Effector CD4-positive, alpha-beta T cell (primary cell): ENCODE measurements at places on chromosomes 16 and 17.

DNA sequence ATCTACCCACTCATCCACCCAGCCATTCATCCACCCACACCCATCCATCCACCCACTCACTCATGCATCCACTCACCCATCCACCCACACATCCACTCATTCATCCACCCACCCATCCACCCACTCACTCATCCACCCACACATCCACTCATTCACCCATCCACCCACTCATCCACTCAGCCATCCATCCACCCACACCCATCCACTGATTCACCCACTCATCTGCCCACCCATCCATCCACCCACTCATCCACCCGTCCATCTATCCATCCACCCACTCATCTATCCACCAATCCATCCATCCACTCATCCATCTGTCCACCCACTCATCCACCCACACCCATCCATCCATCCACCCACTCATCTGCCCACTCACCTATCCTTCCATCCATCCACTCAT, 17.3 kb downstream of the NATD1 start:
- DNase-seq = no peak

DNA sequence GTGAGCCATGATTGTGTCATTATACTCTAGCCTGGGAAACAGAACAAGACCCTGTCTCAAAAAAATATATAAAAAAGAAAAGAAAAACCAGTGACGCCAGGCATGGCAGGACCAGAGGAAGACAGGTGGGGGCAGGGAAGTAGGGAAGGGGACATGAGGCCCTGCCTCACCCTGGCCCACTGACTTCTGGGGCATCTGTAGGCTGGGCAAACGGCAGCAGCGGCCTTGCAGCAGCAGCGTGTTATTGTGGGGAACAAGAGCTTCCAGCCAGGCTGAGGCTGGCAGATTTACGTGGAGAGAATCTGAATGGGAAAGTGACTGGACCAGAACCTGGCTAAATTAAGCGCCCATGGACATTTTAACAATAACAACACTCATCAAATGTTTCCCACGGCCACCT, 19.4 kb downstream of the CMTM4 start:
- no peak for DNase-seq

- DNase-seq = no peak
These were observed 9.2 kb upstream of the TNFRSF13B start for GRCh38 chr17:16980813-16981731.

DNA sequence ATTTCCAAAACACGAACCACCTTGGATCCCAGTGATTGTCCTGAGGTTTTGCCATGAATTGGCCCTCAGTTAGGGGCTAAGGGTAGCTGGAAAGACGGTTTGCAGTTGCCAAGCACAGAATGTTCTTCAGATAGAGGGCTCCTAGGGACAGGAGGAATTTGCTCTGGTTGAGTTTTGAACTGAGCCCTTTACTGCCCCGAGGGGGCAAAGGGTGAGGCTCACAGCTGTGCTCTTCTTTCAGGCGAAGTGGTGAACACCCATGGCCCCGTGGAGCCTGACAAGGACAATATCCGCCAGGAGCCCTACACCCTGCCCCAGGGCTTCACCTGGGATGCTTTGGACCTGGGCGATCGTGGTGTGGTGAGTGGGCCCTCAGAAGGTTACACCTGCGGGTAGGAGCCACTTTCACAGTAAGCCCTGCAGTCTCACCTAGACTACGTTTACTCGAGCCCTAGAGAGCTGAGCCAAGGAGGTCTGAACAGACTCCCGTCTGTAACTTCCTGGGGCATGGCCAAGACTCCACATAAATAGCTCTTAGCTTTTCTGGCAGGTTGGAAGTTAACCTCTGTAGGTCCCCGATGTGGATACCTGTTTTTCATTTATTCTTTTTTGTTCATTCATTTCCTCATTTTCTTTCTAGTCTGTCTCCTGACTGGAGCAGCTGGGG, 32.5 kb downstream of the NMT1 start:
- no peak for DNase-seq

DNA sequence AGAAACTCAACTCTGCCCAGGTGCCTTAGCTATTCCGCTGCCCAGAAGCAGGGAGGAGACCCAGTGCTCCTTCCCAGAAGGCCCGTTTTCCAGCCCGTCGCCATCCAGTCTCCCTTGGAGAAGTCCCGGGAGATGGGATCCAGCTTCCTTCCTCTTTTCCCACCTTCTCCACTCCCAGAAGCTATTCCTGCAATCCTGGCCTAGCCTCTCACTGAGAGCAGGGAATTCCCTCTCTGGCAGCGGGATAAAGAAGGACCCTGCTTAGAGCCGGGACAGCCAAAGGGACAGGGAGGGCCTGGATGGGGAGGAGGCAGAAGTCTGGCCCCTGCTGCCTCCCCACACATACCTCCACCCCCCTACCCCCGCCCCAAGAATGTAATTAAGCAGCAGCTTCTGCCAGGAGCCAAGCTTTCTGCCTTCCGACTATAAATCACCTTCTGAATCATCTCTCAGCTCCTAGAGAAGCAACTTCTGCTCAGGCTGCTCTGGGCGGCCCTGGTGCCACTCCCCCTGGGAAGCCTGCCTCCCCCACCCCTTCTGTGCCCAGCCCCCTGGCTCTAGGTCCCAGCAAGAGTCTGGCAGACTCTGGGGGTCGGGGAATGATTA, 6.4 kb downstream of the WNT3 start:
- no peak for DNase-seq

GRCh38 chr17:64055183-64056142, 35.0 kb upstream of the ICAM2 start:
- no peak for DNase-seq

DNA sequence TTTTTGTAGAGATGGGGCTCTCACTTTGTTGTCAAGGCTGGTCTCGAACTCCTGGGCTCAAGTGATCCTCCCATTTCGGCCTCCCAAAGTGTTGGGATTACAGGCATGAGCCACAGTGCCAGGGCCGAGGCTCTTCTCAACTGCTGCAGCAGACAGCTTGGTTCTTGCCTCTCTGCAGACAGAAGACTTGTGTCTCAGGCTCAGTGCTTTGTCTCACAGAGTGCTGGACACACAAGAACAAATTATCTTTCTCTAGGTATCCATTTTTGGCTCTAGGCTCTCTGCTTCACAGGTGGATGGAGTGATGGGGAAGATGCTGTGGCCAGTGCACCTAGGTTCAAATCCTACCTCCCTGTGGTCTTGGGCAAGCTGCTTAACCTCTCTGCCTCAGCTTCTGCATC, 80.8 kb upstream of the RNU2-1 start:
- DNase-seq = no peak

GRCh38 chr16:75289189-75289588, 37.8 kb upstream of the BCAR1 start:
- DNase-seq = no peak

DNA sequence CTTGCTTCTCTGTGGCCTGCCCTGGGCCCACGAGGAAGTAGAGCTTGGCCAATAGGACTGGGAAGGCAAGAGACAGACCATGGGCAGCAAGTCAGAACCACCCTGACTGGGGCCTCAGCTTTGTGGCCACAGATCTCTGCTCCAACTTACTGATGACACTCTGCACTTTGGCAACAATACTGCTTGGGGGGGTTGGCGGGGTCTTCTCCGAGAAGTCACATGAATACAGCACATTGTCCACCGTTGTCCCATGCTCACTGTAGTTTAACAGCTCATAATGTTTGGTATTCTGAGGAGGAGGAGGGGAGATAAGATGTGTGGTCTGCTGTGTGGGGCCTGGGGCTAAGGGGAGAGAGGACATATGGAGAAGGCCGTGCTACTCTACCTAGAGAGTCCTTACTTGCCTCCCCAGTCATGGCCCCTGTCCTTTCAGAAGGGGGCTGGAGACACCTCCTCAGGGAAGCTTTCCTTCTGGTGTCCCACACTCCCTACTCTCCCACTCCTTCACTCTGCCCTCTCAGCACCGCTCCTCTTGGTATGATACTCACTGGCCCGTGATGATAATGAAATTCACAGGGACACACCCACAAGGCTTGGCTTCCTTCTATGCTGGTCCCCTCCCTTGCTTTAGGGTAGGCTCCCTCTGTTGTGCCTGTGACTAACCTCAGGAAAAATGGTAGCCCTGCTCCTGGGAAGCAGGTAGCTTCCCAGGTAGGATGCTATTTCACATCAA, 4.0 kb upstream of the DHRS13 start:
- DNase-seq = no peak

DNA sequence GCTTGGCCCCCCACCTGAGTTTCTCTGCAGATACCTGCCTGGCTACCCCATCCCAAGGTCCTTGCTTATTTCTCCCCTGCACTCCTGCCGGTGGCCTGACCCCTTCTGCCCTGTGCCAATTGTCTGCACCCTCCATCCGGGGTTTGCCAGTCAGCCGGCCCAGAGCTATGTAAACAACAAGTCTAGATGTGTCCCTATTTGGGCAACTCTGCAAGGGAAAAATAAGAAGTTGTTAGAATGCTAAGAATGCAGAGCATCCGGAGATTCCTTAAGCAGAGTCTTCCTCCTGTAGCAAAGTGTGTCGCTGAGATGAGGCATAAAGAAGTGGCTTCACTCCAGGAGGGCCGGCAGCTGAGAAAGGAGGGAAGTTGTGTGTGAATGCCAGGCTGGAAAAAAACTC, 46.6 kb downstream of the RGS9 start:
- no peak for DNase-seq

DNA sequence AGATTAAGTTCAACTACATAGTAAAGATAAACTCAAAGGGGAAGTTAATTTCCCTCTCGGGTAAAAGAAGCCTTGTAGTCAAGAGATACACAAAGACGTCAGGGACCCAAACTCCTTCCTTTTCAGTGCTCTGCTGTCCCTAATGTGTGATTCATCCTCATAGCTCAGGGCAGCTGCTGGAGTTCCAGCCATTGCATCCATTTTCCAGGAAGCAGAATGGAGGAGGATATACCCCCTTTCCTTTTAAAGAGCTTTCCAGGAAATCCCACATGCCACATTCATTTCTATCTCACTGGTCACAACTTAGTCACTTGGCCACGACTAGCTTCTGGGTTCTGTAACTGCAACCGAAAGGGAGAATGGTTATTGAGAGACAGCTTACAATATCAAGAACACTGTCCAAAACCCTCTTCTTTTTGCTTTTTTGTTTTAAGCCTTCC, 95.3 kb downstream of the SOCS1 start:
- DNase-seq = no peak

GRCh38 chr17:33517746-33518145, 224.7 kb upstream of the ASIC2 start:
- DNase-seq = no peak

- no peak for DNase-seq
These were observed 1.9 kb downstream of the EPN3 start for GRCh38 chr17:50534222-50534978.

DNA sequence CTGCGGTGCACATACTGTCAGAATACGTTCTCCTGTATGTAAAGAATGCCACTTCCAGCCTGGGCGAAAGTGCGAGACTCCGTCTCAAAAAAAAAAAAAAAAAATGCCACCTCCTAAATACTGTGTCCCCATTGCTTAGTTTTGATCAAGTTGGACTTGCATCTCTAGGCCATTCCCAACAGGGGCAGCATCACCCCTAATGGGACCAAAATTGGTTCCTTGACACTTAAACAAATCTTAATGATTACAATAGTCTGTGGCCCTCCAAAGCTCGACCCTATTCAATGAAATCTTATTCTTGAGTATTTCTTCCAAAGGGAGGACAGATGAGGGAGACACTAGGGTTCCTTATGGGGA, 154.7 kb upstream of the PLCG2 start:
- DNase-seq = no peak

DNA sequence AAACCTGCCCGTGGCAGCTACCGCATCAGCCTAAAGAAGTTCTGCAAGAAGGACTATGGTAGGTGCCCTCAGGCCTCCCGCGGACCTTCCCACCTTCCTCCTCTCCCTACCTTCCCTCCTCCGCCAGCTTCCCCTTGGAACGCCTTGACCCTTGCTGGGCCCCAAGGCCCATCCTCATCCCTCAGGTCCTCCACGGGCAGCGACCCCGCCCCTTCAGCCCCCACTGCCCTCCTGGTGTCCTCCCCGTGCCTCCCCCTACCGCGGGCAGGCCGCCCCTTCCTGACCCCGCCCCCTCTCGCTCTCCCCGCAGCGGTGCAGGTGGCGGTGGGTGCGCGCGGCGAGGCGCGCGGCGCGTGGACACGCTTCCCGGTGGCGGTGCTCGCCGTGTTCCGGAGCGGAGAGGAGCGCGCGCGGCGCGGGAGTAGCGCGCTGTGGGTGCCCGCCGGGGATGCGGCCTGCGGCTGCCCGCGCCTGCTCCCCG, 1.4 kb upstream of the TBC1D24 start:
- no peak for DNase-seq

DNA sequence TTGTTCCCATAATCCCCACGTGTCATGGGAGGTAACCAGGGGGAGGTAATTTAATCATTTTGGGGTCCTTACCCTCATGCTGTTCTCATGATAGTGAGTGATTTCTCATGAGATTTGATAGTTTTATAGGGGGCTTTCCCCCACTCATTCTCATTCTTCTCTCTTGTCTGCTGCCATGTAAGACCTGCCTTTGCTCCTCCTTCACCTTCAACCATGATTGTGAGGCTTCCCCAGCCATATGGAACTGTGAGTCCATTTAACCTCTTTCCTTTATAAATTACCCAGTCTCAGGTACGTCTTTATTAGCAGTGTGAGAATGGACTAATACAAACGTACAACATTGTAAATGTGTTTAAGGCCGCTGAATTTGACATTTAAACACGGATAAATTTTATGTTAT, 35.5 kb upstream of the APOH start:
- no peak for DNase-seq

GRCh38 chr17:33127706-33128105, 136.1 kb downstream of the SPACA3 start:
- no peak for DNase-seq

GRCh38 chr16:70634861-70635260, 11.5 kb upstream of the IL34 start:
- no peak for DNase-seq

- DNase-seq = no peak
These were observed 107.4 kb downstream of the PARN start for GRCh38 chr16:14522671-14523070.

DNA sequence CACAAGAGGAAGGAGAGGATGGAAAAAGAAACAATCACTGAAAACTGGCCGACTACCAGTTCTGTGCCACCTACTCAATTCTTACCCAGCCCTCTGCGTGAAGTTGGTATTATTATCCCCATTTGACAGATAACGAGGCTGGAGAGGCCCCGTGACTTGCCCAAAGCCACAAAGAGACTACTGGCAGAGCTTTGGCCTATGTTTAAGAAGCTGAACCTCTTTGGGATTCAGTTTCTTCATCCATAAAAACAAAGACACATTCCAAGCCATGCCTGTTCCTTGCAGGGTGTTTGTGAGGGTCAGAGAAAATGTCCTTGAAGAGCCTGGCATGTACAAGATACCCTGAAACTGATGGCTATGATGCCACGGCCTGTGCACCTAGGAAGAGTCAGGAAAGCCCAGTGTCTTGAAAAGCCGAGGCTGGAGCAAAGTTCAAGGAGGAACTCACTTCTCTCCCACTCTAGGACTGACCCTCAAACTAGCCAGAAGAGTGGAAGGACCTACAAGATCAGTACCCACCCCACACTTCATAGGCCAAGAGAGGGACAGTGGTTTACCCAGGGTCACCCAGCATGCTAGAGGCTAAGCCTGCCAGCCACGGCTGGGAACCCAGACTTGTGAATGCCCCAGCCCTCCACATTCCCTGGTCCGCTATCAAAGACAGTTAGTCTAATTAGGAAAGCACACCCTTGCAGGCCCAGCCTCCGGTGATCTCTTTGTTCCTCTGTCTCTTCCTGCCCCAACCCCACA, 1.6 kb upstream of the ACSF2 start:
- no peak for DNase-seq
